ENCODE measurements at places on chromosomes 1 and 21. TPM values are rescaled to one million over a fixed set of nuclear protein-coding genes. Genes with fewer than 3 reads are reported as not detected.

DNA sequence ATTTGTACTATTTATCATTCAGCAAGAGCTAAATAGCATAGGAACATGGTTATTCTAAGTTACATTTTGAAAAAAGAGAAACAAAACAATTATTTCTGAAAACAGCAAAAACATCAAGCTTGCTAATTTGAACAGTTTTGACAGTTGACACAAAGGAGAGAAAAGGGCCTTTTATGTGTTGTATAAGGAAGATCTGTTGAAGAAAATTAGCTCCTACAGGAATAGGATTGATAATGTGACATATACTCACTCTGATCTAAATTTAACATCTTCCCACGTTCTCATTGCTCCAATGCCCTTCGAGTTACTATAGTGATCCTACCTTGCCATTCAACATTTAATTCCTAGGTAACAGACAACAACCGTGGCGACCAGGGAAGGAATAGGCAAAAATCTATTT, 61.4 kb upstream of the BTG3 start:
- DNase-seq: no peak

GRCh38 chr1:90340606-90341005, 345.7 kb downstream of the ZNF326 start:
- no peak for DNase-seq

Gene PDZK1
- under 0.01 TPM for total RNA-seq

Gene OR2L8
- total RNA-seq: not detected

Gene MAB21L3
- total RNA-seq: under 0.01 TPM

Gene S100A7
- not detected for total RNA-seq
